ENCODE measurements at places on chromosomes 5 and 9.

GRCh38 chr5:138685193-138685745, 68.0 kb upstream of the CTNNA1 start:
- DNase-seq = no peak

- DNase-seq = no peak
Observed at GRCh38 chr9:24518545-24518944, 27.2 kb downstream of the IZUMO3 start.

- no peak for DNase-seq
Observed at GRCh38 chr5:157253547-157253946, 12.4 kb upstream of the CYFIP2 start.

GRCh38 chr9:79151791-79152190, 420.0 kb upstream of the TLE4 start:
- DNase-seq = no peak

DNA sequence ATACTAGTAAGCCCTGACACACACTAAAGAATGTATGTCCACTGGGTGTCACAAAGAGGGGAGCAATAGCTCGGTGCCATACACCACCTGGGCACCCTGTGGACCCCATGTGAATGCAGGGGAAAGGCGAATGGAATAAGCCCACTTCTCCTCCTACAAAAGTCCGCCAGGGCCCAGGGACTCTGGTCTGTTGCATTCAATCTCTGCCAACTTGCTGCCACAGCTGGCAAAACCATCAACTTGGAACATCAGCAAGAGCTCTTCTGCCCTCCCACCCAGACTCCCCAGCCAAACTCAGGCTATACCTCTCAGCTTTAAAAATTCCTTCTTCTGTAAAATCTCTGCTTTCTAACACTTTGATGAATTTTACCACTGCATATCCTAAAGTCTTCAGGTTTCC, 54.5 kb downstream of the PFDN1 start:
- DNase-seq = no peak

DNA sequence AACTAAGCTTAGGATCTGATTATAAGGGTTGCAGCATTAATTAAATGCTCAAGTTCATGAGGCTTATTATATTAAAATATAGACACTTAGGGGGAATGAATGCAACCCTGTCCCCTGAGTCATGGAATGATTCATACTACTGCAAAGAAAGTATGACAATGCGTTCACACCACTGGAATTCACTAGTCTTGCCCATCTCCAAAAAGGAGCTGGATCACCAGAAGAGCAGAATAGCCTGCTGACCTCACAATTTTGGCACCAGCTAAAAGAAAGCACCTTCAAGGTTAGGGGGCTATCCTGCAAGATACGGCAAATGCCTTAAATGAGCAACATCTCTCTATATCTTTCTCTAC, 32.0 kb upstream of the TMED7 start:
- no peak for DNase-seq

DNA sequence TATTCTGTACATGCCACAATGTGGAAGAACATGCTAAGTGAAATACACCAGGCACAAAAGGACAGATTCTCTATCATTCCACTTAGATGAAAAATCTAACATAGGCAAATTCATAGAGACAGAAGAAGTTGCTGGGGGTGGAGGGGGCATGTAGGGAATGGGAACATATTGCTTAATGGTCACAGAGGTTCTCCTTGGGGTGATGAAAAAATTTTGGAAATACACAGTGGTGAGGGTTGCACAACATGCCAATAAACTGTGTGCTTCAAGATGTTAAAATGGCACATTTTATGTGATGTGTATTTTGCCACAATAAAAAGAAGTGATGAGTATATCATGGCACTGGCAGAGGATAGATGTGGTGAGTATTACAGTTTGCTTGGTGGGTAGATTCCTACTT, 111.9 kb downstream of the SUSD1 start:
- DNase-seq = no peak
